ENCODE measurements at places on chromosomes 5 and 9.

DNA sequence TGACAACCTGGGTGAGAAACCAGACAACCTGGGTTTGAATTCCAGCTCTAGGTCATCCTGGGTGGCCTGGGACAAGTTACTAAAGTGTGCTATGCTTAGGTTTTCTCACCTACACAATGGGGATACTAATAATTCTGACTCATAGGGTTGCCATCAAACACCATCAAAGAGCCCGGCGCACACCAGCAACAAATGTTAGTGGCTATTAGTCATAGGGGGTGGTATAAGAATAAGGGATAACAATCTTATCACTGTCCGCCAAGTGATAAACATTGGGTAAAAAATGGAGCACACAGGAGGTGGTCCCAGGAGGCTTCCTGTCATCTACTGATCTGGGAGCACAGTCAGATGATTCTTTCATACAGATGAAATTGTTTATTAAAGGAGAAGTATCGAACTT lies 61.4 kb upstream of the AFAP1L1 start:
- no peak for DNase-seq

DNA sequence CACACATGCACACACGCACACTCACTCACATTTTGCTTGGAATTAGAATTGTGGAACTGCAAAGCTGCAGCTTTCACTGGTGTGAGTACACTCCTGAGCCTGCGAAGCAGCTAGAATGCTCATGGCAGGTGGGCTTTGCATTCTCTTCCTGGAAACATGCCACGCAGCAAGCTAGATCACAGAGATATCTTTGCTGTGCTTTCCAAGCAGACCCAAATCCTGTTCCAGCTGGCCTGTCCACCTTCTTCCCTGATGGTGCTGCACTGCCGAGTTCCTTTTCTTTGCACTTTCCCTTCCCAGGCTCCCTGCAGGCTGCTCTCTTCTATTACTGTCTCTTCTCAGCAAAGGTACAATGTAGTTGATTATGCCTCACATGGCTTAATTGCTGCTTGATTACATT lies 92.7 kb upstream of the CKMT2 start:
- no peak for DNase-seq

GRCh38 chr9:1156794-1157550 lies 106.8 kb downstream of the DMRT2 start:
- no peak for DNase-seq

DNA sequence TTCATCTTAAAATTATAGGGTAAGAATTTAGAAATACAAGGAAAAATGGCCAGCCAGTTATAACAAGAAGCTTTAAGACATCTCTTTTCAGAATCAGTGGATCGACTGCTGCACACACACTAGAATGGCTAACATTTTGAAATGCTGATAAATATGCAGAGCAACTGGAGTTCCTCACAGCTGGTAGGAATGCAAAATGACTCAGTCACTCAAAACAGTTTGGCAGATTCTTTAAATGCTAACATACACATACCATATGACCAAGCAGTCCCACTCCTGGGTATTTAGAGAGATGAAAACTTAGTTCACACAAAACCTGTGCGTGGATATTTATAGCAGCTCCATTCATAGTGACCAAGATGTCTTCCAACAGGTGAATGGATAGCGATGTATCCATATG lies 23.2 kb upstream of the PSAT1 start:
- DNase-seq = no peak

DNA sequence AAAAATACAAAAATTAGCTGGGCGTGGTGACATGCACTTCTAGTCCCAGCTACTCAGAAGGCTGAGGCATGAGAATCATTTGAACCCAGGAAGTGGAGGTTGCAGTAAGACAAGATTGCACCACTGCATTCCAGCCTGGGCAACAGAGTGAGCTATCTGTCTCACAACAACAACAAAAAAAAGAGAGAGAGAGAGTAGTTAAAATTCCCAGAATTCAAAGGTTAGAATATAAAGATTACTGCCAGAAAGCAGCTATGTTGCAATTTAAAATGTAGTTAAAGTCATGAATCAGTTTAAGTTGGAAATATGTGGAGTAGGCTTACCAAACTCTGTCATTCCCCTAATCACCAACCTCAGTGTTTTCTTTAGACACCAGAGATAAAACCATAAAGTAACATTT lies 58.7 kb upstream of the SUSD1 start:
- no peak for DNase-seq

DNA sequence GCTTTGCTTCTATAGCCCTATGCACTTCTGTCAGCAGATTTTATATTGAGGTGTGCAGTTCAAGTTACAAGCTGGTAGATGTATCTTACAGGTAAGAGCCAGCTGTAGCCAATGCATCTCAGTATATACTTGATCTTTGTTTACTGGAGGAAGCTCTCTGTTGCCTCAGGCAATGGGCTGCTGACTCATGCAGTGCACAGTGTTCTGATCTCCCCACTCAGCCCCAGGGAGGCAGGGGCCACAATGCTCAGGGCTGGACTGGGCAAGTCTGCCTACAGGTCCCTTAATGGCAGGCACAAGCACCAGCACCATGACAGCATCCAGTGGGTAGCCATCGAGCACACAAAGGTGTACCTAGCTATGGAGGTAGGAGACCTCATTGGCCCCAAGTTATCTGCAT lies 178.8 kb upstream of the CDH10 start:
- no peak for DNase-seq

DNA sequence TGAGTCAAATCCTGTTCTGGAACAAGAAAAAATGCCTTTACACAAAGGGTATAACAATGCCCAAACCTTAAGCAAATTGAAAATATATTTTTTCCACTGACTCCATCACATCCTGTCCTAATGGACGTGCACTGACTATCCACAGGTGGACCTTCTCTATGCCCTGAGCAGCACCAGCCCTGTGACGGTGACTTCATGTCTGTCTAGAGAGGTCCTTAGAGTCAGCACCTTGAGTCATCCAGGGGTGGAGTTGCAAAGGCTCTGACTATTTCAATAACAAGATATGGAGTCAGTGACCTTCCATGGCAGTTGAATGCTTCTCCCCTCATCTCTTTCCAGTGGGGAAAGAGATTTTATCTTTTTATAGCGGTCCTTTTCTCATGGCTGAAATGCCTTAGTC lies 78.0 kb downstream of the YIPF5 start:
- DNase-seq = no peak

DNA sequence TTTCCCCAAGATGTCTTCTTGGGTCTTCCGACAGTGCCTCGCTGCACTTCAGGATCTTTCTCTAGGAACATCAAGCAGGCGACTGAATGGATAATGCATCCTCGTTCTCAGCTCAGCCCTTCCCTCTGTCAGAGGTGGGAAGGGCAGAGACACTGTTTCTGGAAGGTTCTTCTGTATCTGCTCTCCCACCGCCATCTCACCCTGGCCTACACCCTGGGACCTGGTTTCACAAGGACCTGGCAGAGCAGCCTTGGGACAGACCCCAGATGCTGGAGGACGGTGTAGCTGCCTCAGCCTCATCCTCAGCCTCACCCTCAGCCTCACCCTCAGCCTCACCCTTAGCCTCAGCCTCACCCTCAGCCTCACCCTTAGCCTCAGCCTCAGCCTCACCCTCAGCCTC lies 18.5 kb downstream of the MRPL36 start:
- DNase-seq = no peak

GRCh38 chr9:4555236-4555635 lies 65.0 kb downstream of the SLC1A1 start:
- DNase-seq = no peak

GRCh38 chr5:77990020-77990419 lies 213.9 kb upstream of the TBCA start:
- no peak for DNase-seq

DNA sequence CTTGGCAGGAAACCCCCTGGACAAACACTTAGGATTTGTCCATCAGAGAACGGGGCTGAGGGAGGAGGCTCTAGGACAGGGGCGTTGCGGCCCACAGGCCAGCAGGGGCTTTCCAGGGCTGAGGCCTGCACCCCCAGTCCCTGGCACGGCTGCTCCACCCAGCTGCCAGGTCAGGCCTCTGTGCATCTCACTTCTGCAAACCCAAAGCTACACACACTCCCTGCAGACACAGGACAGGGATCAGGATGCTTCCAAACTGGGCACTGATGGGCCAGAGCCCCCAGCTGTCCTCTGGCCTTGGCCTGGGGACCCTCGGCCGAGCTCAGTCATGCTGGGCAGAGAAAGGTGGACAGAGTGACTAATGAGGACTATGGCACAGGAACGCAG lies 106.2 kb upstream of the SARDH start:
- DNase-seq = no peak

- DNase-seq = no peak
Measured at GRCh38 chr5:89128092-89128491, 245.1 kb upstream of the MEF2C start.

DNA sequence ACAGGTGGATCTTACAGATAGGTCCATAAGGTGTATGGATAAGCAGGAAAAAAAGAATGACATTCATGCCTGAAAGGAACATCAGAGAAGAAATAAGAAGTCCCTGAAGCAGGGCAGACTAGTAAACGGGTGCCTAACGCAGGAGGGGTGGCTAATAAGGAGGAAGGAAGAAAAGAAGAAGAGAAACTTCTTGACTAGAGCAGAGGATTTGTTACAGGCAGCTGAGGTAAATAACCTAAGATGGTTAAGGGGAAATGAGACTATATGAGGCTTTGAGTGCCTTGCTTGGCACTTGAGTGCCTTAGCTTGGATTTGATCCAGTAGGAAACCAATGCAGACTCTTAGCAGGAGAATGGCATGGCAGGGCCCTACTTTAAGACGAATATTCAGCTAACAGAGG lies 313.5 kb upstream of the PDE4D start:
- no peak for DNase-seq

- DNase-seq = no peak
Measured at GRCh38 chr5:150411245-150411979, 1.3 kb downstream of the CD74 start.

DNA sequence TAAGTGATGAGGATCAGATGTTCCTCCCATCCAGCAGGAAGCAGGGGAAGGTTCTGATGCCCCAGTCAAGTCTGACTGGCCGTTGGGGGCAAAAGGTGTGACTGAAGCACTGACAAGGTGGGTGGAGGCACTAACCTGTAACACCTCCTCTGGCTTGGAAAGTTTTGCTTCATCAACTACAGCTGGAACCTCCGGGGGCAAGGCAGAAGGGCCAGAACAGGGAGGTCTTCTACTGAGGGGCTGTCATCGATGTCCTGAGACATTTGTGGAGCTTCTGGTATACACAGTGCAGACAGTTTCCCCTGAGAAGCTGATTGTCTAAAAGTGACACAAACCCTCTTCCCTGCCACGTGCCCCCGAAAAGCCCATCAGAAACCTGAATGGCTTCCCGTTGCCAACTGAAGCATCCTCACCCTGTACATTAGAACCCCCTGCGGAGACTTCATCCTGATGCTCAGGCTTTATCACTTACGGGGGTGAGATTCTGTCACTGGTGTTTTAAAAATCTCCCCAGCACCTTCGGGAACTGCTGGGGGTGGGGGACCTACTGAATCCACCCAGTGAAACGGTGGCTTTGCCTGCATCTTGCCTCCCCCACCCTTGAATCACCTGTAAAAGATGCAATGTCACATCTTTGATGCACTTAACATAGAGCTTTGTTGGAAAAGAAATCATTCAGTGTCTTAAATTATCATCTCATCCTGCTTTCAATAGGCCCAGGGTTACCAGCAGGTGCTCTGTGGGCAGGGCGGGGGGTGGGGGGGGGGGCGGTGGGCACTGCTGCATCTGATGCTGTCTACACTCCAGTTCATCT lies 24.6 kb downstream of the TRAF1 start:
- DNase-seq = no peak

- no peak for DNase-seq
Measured at GRCh38 chr9:136538599-136539426, 7.0 kb downstream of the NOTCH1 start.

DNA sequence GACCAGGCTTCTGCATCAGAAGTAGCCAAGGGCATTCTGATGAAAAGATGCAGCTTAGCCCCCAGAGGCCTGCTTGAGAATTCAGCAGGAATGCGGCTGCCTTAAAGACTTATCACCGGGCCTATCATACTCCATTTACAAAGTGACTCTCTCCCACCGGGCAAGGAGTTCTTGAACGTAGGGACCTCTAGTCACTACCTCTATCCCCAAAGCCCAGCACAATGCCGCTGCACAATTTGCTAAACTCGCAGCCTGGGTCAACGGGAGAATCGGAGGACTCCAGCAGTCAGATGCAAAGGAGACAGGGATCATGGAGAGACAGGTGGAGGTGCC lies 661 bp downstream of the PDCL start:
- no peak for DNase-seq

GRCh38 chr9:101028346-101029314 lies at the start of gene PLPPR1:
Gene PLPPR1, plus strand, starts transcription at chr9:101028727.
- peak; percentile 32 for DNase-seq
